ENCODE measurements at places on chromosomes 13 and 19.

DNA sequence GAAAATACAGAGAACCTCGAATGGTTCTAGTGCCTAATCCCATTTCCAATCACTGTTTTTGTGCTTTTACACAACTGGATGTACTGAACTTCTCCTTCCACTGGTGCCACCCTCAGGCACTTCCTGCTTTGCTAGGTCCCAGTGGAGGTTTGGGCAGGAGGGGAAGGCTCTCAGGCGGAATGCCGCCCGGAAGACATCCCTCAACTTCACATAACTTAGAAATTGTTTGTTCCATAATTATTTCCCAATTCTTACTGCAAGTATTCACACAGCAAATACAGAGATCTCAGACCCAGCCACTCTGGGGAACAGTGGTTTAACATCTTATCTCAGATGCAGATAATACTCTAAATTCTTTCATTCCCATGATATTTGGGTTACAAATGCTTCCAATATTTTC lies 195.7 kb upstream of the IPO5 start:
- DNase-seq, result no peak

DNA sequence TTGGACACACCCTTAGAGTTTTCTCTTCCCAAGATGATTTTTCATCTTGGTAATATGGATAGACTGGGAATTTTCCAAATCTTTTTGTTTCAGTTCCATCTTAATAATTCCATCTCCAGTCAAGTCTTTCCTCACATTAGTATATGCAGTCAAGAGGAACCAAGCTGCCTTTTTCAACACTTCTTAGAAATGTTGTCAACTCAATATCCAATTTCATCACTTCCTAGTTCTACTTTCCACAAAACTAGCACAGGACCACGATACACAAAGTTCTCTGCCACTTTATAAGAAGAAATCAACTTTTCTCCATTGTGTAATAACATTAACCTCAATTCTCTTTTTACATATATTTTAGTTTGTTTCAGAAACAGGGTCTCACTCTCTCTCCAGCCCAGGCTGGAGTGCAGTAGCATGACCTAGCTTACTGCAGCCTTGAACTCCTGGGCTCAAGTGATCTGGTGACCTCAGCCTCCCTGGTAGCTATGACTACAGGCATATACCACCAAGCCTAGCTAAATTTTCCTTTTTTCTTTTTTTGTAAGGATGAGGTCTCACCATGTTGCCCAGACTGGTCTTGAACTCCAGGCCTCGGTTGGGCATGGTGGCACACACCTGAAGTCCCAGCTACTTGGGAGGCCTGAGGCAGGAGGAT lies 15.5 kb downstream of the ZNF443 start:
- DNase-seq, result no peak

GRCh38 chr13:102911336-102911735 lies 65.5 kb downstream of the ERCC5 start:
- no peak for DNase-seq

GRCh38 chr13:97659602-97660001 lies 225.6 kb downstream of the RAP2A start:
- DNase-seq, result peak; percentile 19
